ENCODE measurements at places on chromosomes 11 and 22. TPM values are rescaled to one million over a fixed set of nuclear protein-coding genes. Genes with fewer than 3 reads are reported as not detected.
A peak's percentile ranks its signal among the peaks of the same experiment; 100 is the strongest.

GRCh38 chr11:46285594-46286033 is 8.2 kb downstream of the CREB3L1 start:
- H3K4me3 ChIP-seq, result no peak overlapping the region
- H3K27me3 ChIP-seq, result no peaks in the 10 kb centered on the region
- DNase-seq, result no peak
- no peak overlapping the region for H3K27ac ChIP-seq

KDM4D gene
- 1.2 TPM for total RNA-seq

ATXN10 gene
- 297 TPM for total RNA-seq

MAPK8IP1 gene
- 12.8 TPM for total RNA-seq

FBLN1 gene
- 197 TPM for total RNA-seq

GAL3ST1 gene
- total RNA-seq, result 21.4 TPM

LRRN4CL gene
- 0.26 TPM for total RNA-seq

PTGDR2 gene
- total RNA-seq, result 0.15 TPM

STIM1 gene
- total RNA-seq, result 27.9 TPM

- no peaks in the 10 kb centered on the region for H3K4me1 ChIP-seq
- H3K27ac ChIP-seq, result no peak overlapping the region
- no peaks in the 10 kb centered on the region for H3K36me3 ChIP-seq
- DNase-seq, result peak; percentile 90
- H3K27me3 ChIP-seq, result no peaks in the 10 kb centered on the region
Measured at GRCh38 chr11:116234989-116235568, 537.7 kb downstream of the BUD13 start.

GLB1L2 gene
- 8.4 TPM for total RNA-seq

DNA sequence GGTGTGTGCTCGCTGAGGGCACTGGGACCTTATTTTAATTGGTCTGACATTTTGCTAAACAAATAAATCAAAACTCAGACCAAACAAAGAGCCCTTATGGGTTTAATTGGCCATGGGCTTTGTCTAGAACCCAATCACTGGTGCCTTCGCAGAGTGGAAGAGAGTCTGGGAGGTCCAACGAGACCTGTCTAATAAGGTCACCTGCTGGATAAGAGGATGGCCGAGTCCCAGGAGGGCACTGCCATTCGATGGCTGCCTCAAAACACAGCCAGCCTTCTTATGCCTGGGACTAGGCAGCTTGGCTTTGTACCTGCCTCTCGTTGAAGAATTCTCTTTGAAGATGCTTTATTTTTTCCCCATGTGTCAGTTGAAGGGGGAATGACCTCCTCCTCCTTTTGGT is 171.1 kb downstream of the CEP164 start:
- H3K36me3 ChIP-seq, result no peaks in the 10 kb centered on the region
- H3K27ac ChIP-seq, result no peak overlapping the region
- no peak overlapping the region for H3K4me3 ChIP-seq
- H3K27me3 ChIP-seq, result peaks cover 37% of the 10 kb centered on the region
- H3K4me1 ChIP-seq, result peaks cover 9% of the 10 kb centered on the region

Measured in endodermal cell (in vitro differentiated cells).